ENCODE measurements at places on chromosomes 4 and X.

- DNase-seq: no peak
Measured at GRCh38 chrX:10377427-10377826, 220.7 kb downstream of the CLCN4 start.

DNA sequence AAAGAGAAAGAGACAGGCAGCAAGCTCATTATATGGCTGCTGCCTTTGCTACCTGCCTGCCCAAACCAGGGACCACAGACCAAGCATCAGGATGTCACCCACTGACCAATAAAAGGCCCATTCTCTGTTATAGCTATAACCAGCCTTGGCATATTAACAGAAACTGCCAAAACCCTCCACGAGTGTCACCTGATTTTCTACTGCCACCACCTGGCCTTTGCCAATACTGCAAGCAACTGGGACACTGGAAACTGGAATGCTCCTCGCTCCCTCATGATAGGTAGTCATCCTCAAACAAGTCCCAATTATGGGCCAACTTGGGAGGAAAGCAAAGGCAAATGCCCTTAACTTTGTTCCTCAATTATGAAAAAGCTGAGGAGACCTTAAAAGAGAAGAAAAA, 76.0 kb downstream of the SPIN4 start:
- DNase-seq: no peak

- DNase-seq: no peak
Measured at GRCh38 chr4:140607852-140608251, 39.1 kb upstream of the UCP1 start.

DNA sequence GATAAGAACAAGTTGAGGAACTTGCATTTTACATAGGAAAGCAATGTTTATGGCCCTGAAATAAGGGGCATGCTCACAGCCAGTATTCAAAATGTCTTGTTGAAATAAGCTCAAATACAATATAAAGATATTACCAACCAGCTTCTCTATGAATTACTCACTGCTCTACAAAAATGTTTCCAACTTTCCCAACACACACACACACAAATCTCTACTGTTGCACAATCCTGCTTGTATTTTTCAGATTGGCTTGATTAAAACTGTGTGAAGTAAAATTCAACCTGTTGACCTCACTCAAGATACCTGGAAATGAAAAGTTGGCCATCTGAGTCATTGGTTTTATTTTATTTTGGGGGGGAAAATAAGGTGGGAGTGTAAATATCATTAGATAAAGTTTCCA, 128.6 kb downstream of the CHIC2 start:
- DNase-seq: no peak

DNA sequence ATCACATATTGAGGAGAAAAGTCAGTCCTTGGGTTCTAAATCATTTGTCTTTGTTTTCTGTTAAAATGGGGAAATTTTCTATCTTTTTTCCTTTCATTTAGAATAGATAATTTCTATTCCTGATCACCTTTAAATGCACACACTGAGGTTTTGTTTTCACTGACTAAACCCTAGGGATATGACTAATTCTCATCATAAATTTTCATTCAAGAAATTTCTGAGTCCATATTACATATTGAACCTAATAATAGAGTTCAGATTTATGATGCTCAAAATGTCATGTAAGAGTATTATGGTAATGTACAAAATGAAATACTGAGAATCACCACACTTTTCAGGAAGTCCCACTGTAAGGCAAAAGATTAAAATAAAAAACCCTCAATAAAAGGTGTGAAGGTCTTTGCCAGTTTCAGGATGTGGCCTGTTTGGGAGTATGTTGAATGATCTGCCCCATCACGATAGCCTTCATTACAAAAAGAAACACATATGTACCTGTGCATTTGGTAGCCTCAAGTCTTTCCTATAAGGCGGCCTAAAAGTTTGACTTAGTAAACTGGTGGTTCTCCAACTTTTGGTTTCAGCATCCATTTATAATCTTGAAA, 49.4 kb downstream of the LEF1 start:
- no peak for DNase-seq

DNA sequence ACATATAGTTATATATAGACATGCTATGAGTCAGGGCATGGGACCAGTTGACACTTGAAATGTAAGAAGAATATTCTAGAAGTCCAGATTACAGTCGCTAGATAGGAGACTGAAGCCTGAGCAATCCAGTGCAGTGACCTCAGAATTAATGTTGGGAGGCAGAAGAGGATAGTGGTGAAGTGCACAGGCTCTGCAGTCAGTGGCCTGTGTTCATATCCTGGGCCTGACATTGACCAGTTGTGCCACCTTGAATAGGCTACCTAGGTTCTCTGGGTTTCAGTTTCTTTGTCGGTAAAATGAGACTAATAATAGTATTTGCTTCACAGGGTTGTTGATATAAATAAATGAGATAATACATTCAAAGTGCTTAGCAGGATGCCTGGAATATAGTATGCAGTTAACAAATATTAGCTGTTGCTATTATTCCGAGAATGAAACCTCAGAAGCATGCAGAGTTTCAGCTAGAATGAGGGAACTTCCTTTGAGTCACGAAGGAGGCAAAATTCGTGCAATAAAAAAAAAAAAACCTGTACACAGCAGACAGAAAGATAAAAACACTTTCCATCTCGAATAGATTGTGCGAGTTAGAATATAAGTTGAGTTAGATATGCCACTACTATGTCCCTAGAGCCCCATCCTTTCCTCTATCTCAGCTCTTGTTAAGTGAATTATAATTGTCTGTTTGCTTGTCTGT, 4.0 kb upstream of the SH2D1A start:
- DNase-seq: no peak
